ENCODE measurements at places on chromosomes 2 and 18.

DNA sequence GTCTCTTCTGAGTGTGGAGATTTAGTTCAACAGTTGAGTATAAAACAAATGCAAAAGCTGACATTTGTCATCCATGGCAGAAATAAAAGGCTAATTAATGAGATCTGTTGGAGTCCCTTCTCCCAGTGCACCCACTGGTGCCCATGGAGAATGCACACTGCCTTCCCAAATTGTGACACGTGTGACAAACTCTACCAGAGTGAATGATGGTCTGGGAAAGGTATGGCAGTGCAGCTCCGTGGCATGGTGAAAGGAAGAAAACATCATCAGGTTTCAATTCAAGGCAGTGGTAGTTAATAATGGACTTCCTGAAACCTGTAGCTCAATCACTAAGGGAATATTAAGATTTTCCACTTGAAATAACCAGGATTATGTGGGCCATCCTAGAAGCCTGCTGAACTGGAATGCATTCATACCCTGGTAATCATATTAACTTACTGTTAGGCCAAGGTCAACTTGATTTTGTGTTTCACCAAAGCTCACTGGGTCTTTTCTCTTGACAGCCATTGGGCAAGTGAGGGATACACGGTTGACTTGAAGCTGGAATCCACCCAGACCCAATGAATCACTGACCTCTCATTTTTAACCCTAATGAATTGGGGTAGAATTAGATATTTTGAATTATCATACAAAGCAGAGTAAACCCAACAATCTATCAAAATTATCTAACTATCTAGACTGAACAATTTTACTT lies 167.6 kb downstream of the AFF3 start:
- DNase-seq = no peak

DNA sequence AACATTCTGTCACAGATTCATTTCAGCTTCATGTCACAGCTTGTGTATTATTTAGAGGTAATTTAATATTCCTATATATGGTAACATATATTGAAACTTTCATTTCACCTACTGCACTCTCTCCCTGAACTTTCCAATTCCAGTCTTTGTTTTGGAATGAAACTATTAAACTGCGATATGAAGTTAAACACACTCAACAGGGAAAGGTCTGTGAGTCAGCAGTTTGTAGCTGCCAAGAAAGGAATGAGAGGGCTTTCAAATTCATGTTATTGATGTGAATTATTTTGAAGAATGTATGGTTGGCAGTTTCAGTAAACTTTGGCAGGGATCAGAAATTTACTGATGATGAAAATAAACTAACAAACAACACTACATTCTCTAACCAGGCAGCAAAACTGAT lies 148.3 kb downstream of the HNMT start:
- DNase-seq = no peak

GRCh38 chr18:75106746-75107145 lies 102.2 kb downstream of the PTGR3 start:
- no peak for DNase-seq

DNA sequence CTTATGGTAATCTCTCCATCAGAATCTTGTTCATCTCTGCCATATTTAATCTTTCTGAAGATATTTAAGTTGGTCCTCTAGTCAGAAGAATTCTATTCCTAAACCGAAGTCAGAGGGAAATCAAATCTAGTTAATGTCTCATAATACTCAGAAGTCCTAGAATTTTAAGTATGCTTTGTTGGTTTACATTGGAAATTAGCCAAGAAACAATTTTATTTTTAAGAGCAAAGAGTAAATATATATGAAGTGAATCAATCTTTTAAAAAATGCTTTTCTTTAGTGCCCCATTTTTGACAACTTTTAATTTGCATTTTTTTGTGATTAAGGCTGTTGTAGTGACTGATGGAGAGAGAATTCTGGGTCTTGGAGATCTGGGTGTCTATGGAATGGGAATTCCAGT lies 38.1 kb downstream of the ME2 start:
- DNase-seq = no peak

DNA sequence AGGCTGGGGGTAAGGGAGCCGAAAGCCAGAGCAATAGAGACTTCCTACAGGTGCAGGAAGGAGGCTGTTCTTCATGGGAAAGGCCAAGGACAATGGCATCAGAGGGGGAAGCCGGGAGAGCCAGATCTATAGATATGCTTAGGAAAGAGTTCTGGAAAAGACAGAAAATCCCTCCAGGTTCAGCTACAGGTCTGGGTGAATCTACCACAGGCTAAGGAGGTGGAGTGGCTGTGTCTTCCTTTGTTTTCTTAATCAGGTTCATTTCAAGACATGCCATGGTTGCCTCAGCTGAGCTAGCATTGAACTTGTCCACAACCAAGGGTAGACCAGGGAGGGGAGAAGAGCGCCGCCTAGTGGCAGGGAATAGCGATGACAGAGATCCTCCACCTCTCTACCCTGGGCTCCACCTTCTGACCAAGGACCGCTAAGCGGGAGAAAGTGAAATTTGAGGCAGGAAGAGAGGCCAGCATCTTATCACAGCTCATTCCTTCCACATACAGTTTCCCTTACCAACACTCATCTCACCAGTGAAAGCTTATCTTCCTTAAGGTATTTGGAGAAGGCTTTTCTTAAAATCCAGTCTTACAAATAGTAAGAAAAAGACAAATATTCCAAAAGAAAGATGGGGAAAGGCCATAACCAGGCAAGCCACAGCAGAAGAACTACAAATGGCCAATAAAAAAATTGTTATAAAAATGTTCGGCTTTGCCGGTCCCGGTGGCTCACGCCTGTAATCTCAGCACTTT lies 74.2 kb downstream of the VIT start:
- peak; percentile 25 for DNase-seq

GRCh38 chr18:58069099-58069498 lies 25.1 kb downstream of the NEDD4L start:
- no peak for DNase-seq

DNA sequence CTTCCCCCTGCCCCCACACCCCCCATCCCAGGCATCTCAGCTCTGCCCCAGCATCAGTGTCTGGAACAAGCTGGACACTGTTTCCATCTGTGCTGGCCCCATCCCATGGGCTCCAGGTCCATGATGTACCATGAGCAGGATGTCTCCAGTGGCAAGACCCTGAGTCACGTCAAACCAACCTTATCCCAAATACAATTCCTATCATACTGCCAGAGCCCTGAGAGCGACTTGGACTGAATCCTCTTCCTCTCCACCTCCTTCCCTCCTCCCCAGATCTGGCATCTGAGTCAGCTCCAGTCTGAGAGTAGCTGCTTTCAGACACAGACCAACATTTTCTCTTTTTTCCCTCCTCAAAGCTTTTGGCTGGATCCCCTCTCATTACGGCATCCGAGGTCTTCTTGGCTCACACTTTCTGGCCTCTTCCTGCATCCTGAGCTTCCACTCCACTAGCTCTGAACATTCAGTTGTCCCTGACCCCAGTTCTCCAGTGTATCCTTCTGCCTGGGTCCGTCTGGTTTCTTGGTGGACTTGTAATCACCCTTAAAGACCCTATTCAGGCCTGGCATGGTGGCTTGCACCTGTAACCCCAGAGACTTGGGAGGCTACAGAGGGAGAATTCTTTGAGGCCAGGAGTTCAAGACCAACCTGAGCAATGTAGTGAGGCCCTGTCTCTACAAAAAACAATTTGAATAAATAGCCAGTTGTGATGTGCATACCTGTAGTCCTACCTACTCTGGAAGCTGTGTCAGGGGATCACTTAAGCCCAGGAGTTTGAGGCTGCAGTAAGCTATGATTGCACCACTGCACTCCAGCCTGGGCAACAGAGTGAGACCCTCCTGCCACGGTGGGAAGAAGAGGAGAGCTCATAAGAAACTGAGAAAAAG lies 68.3 kb downstream of the ACKR3 start:
- no peak for DNase-seq

GRCh38 chr2:191049728-191050639 lies 36.0 kb upstream of the STAT1 start:
- no peak for DNase-seq

DNA sequence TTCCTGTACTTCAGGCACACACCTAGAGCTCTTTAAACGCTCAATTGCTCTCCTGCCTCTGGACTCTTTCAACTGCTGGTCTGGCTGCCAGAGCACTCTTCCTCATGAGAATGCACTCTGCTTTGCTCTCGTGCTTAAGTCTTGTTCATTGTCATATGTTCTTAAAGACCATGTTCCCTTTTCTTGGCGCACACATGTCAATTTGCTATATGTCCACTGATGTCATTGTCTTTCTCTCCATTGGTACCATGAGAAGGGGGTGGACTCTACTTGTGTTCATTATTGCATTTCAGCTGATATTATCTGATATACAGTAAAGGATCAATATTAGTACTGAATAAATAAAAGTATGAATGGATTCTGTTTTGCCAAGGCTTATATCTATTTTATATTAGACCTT lies 16.8 kb downstream of the SPHKAP start:
- no peak for DNase-seq

- no peak for DNase-seq
Observed at GRCh38 chr2:130251535-130251872, 53.3 kb upstream of the TUBA3E start.
